Colonic mucosa (tissue), 4 donors: ENCODE measurements at places on chromosomes 2 and 18. TPM values are rescaled to one million over a fixed set of nuclear protein-coding genes. Genes with fewer than 3 reads are reported as not detected.

DNA sequence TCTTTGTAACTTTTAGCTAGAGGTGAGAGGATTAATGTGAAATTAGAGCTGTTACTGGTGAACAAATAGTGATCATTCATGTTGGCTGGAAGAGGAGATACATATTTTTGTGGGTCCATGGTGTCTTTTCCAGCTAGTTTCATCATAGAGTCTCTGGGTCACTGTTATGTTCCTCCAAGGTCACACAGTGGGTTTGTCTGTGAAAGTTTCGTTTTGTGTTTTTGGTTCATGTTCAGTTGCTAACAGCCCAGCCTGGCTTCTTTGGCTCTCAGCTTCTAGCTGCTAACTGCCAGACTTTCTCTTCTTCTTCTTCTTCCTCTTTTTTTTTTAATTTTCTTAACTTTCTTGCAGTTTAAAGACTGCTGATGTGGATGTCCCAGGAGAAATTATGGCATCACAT lies 480.0 kb upstream of the SYT4 start:
- no peak for DNase-seq

IL36B gene
- total RNA-seq: not detected

DNA sequence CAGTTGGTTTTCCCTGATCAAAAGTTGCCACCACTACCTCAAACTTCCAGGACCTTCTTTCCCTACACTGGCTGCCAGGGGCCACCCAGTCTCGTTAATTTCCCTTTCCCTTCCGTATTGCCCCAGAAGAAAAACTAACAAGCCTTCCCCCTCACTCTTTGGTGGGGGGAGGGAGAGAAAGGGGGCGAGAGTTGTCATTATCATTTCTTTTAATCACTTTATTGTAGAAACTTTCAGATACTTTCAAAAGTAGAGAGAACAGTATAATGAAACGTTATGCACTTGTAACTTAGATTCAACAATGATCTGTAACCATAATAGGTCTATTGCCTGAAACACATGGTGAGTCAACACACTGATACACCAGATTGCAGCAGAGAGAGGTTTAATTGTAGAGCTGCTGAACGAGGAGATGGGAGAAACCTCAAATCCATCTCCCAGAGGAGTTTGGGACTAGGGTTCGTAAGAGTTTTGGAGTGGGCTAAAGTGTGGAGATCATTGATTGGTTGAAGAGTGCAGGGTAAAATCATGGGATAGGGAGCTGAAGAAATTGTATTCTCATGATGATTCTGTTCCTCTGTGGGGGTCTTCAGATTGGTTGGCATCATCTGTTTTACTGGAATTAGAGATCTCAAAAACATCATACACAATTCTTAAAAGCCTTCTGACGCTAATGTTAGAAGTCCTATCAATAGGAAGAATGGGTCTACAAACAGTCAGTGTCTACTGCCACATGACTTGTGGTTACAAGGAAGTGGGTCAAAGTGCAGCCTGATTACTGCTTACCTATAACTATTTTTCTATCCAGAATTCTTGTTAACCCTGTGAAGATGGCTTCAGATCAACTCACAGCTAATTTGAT lies 2.6 kb upstream of the RNF149 start:
- DNase-seq: no peak

IL1A gene
- total RNA-seq: 0.45 TPM

GRCh38 chr2:39938035-39938835 lies 159.2 kb upstream of the THUMPD2 start:
- no peak for DNase-seq

DNA sequence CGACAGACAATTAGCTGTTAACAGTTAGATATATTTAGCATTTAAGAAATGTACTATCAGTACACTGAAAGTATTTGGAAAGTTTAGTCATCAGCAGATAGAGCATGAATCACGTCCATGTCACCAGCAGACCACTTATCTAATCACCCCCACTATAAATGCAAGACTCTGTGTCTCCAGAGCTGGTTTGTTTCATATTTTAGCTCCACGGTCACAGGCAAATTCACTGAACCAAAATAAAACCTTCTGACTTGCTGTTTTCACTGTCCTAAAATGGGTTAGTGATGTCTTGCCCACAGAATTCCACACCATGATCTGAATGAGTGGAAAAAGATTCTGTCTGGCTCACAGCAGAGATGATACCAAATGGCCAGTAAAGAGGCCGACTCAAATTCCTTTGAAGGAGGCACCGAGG lies 64.9 kb downstream of the CDH2 start:
- no peak for DNase-seq

DNA sequence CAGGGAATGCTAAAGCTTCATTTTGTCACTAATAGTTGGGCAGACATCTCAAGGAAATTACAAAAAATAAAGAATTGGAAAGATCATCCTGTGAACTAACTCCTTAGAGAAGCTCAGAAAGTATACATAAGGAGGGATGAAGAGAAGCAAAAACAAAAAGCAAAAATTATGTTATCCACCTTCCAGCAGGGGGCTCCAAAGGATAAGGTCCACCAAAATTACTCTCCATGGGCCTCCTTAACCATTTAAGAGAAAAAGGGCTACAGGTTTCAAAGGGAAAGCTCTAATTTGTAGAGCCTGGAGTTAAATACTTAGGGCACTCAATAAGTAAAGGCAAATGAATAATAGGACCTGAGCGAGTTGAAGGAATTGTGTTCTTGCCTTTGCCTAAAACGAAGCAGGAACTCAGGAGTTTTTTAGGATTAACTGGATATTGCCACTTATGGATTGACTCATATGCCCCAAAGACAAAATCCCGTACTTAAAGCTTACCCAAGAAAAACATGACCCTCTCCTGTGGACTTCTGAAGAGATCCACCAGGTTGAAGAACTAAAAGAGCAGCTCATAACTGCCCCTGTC lies 1167.9 kb downstream of the DSC3 start:
- no peak for DNase-seq

DNA sequence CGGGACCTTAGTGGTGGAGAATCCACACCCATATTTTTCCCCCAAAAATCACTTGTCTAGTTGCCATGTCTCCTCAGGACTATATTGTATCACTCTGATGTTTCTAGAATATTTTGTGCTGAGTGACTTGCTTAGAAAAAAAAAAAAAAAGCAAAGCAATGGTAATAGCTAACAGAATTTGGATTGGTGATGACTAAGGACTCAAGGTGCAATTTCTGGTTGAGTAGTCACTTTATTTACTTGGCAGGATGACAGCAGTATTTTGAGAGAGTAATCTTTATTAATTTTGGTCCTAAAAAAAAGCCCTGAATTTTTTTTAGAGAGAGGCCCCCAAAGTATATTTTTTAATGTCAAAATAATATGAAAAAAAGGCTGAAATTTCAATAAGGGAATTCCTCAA lies 32.8 kb upstream of the MYO3B start:
- no peak for DNase-seq

- no peak for DNase-seq
Observed at GRCh38 chr2:101658387-101658786, 39.1 kb upstream of the MAP4K4 start.

GALNT13 gene
- 0.07 TPM for total RNA-seq

DNA sequence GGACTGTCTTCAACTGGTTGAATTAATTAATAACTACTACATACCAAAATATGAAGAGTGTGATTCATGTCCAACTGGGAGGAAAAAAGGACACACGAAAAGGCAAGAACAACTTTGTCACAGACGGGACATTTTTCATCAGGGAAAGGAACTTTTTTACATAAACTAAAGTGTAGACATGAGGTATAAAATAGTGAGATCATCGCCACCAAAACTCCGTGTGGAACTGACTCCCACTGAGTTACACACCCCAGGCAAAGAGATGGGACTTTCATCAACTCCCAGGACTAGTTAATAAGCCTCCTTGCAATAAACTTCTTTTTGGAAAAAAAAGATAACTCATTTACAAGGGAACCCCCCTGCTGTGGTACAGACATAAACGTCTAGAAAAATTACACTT lies 12.9 kb upstream of the NMI start:
- DNase-seq: no peak

DNA sequence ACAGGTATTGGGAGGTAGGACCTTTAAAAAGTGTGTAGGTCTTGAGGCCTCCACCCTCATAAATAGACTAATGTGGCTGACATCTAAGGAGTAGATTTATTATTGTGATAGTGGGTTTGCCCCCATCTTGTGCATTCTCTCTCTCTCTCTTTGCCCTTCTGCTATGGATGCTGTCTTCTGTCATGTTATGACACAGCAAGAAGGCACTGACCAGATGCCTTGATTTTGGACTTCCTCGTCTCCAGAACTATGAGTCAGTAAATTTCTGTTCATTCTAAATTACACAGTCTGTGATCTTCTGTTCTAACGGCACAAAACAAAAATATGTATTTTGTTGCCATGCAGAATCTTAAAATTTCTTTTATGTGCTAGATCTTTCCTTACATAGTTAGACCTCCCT lies 66.9 kb downstream of the ATAD2B start:
- DNase-seq: no peak

- DNase-seq: no peak
Observed at GRCh38 chr2:159873258-159873657, 75.2 kb upstream of the CD302 start.

GRCh38 chr2:128623776-128624761 lies 305.4 kb upstream of the HS6ST1 start:
- DNase-seq: no peak

GRCh38 chr2:19711470-19712372 lies 190.1 kb downstream of the TTC32 start:
- DNase-seq: peak; percentile 36

DNA sequence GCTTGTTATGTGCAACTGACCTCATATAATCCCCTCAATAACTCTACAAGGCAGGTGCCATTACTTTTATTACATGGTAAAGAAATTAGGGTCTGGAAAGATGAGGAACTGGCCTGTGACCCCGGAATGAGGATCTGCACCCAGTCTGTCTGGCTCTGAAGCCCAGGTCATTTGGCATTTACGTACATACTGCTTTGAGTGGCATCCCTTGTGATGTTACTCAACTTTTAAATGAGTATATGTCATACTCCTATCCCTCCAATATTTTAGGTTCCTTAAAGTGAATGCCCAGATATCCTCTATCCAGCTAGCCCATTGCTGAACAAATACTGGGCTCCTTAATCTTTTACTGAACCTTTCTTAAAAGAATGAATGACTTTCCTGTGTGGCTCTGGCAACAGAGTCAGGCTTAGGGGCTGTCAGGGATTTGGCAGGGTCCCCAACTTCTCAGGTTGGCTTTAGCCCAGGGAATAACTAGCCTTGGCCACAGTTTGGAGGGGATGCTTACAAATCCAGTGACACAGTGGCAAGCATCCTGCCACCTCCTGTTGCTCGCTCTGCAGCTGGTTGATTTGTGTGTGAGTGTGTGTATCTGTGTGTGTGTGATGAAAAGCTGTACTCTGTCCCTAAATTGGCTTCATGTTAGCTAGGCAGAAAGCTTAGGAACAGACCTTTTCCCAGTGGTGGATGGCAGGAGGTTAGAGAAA lies 3.4 kb upstream of the CXCR4 start:
- DNase-seq: no peak

DNA sequence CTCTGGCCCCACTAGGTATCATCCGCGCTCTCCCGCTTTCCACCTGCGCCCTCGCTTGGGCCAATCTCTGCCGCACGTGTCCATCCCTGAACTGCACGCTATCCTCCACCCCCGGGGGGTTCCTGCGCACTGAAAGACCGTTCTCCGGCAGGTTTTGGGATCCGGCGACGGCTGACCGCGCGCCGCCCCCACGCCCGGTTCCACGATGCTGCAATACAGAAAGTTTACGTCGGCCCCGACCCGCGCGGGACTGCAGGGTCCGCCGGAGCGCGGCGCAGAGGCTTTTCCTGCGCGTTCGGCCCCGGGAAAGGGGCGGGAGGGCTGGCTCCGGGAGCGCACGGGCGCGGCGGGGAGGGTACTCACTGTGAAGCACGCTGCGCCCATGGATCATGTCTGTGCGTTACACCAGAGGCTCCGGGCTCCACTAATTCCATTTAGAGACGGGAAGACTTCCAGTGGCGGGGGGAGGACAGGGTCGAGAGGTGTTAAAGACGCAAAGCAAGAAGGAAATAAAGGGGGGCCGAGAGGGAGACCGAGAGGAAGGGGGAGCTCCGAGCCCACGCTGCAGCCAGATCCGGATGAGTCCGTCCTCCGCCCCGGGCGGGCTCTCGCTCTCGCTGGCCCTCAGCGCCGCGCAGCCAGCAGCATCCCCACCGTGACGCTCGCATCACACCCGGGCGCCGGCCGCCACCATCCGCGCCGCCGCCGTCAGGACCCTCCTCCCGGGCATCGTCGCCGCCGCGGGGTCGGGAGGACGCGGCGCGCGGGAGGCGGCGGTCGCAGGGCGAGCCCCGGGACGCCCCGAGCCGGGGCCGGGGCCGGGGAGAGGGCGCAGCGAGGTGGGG lies 664 bp downstream of the NETO1 start:
- DNase-seq: no peak

DNA sequence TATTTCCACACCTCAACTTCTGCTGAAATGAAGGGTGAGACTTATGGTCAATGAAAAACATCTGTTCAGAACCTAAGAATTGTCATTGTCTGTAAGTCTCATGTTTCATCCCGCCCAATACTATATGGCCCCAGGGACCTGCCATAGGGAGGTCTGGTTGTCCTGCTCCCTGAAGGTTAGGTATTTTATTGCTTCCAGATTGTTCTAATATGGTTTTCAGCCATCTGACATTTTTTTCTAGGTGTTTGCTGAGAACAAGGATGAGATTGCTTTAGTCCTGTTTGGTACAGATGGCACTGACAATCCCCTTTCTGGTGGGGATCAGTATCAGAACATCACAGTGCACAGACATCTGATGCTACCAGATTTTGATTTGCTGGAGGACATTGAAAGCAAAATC lies 7.3 kb downstream of the XRCC5 start:
- no peak for DNase-seq

- no peak for DNase-seq
Observed at GRCh38 chr2:88024509-88024908, 8.2 kb upstream of the RNU2-63P start.

- DNase-seq: no peak
Observed at GRCh38 chr2:135150725-135151124, 98.6 kb downstream of the RAB3GAP1 start.

DNA sequence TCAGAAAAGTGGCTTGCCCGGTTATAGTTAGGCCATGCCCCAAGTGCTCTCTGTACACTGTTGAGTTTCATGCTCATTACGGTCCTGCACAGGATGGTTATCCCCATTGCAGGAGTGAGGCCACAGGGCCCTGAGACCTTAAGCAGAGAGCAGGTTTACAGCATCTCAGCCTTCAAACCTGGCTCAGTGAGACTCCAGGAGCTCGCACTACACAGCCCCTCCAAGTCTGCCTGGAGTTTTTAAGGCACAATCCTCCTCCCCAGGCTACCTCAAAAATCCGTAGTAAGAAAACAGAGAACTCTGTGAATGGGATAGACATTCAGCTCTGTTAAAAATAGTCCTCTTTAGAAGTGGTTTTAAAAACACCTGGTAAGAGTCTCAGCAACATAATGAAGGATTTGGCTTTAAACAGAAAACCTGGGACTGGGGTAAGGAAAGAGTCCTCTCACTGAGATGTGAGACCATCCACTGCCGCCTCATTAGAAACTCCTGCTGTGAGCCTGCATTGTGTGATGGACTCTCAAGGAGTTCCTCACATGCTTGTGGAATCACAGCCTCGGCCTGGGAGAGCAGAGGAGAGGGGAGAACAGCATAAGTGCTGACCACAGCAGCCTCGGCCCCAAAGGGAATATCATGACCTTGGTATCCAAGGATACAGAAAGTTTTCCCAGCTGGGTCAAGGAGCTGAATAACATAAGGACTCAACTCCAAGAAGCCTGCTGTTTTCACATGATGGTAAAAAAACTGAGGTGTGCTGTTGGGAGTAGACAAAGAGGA lies 214.8 kb downstream of the ATAD2B start:
- no peak for DNase-seq

GRCh38 chr2:52611759-52612158 lies 1155.8 kb upstream of the CHAC2 start:
- DNase-seq: no peak
